ENCODE measurements at places on chromosomes 11 and 22.

DNA sequence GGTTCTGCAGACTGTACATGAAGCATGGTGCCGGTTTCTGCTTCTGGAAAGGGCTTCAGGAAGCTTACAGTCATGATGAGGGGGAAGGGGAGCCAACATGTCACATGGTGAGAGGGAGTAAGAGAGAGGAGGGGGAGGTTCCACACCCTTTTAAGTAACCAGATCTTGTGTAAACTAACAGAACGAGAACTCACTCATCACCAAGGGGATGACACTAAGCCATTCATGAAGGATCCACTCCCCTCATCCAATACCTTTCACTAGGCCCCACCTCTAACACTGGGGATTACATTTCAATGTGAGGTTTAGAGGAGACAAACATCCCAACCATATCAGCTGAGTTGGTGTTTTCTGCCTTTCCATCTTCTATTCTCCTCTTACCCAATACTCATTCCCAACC is 83.5 kb downstream of the BDNF start:
- DNase-seq = no peak

GRCh38 chr11:69270941-69271340 is 23.0 kb upstream of the MYEOV start:
- no peak for DNase-seq

- no peak for DNase-seq
Observed at GRCh38 chr22:40326905-40327735, 19.2 kb upstream of the ADSL start.

GRCh38 chr11:70030412-70030811 is 47.7 kb upstream of the ANO1 start:
- no peak for DNase-seq

GRCh38 chr22:29758068-29758622 is 8.7 kb downstream of the ZMAT5 start:
- DNase-seq = no peak

- no peak for DNase-seq
Observed at GRCh38 chr22:37205046-37205445, 7.2 kb downstream of the SSTR3 start.

DNA sequence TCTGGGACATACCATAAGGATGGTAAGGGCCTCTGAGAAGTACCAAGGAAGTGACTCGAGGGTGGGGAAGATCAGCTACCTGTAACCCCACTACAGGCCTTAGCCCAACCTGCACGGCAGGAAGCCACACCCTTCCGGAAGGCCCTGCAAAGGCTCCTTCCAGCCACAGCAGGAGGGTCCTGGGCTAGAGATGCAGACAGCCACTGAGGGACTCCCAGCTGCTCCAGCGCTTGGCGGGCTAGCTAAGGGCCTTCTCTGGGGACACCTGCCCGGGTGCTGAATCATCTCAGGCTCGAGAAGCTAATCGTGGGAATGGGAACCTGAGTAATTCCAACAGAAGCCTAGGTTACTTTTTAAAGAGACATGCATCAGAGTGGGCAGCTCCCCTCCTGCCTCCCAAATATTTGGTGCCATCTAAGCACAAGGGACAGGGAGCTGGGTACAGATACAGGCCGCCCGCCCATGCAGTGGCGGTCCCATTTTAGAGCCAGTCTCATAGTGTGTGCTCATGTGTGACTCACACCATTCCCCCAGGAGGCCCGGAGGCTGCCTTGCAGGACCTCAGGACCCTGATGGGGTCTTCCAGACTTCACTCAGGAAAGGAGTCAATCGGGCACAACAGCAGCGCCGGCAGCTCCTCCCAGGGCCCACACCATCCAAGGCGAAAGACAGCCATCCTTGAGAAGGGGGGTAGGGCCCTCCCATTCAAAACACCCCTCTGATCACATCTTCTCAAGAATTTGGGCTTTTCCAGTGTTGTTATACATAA is 8.0 kb downstream of the MYH9 start:
- DNase-seq = no peak

DNA sequence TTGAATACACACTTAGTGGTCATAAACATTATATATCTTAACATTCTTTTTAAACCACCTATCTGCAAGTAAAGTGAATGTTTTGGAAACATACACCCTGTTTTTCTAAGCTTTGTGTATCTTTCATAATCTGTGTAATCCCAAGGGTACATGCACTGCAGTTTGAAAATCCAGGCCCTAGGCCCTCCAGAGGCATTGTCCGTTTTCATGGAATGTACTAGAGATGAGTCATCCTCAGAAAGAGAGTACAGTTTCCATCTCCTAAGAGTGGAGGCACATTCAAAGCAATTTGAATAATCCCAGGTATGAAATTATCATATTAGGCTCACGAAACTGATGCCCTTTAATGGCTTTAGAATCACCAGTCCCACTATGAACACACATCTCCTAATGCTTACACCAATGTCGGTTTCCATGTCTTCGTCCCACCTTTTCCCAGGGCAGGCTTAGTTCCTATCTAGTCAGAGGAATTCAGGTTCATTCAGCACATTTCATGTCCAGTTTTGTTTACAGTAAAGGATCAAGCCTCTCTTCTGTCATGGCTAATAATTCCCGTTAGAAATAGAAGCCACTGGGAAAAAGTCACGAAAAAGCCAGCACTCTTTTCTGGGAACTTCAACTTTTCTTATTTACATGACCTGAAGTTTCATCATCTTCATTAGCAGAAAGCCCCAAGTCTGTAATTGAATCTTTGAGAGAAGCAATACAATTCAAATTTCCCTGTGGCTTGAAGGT is 39.5 kb upstream of the CD44 start:
- no peak for DNase-seq

DNA sequence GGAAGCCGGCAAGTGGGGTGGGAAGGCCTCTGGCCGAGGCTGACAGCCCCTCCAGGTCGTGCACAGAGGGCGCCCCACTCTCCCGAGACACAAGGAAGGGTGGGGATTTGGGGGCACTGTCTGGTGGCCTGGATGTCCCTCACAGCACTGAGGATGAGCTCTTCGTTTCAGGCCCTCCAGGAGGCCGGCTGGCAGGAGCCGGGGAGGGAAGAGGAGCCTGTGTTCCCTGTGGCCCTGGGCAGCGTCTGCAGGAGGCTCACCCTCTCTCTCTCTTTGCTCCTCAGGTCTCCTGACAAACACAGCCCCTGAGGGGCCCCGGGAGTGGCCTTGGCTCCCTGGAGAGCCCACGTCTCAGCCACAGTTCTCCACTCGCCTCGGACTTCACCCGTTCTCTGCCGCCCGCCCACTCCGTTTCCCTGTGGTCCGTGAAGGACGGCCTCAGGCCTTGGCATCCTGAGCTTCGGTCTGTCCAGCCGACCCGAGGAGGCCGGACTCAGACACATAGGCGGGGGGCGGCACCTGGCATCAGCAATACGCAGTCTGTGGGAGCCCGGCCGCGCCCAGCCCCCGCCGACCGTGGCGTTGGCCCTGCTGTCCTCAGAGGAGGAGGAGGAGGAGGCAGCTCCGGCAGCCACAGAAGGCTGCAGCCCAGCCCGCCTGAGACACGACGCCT is 1078.0 kb downstream of the BRD1 start:
- no peak for DNase-seq

GRCh38 chr22:20781272-20781990 is 7.5 kb downstream of the SERPIND1 start:
- no peak for DNase-seq

GRCh38 chr11:37406651-37407050 is 808.6 kb upstream of the RAG2 start:
- DNase-seq = no peak

DNA sequence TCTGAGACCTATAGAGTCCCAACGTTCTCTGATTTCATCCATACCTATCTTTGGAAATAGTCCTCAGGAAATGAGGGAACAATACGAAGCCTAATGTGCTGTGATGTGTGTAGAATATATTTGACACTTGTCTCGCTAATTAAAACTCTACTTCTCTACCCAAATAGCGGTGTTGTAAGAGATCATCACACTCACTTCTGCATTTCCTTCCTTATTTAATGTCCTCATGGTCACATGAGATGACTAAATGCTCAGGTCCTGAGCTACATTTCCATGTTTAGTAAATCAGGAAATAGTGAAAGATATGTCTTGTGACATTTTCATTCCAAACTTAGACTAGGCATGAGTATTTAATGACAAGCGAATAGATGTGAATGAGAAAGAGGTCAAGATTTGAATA is 112.3 kb downstream of the MAML2 start:
- no peak for DNase-seq

GRCh38 chr11:65552388-65552951 is 5.7 kb downstream of the LTBP3 start:
- no peak for DNase-seq

DNA sequence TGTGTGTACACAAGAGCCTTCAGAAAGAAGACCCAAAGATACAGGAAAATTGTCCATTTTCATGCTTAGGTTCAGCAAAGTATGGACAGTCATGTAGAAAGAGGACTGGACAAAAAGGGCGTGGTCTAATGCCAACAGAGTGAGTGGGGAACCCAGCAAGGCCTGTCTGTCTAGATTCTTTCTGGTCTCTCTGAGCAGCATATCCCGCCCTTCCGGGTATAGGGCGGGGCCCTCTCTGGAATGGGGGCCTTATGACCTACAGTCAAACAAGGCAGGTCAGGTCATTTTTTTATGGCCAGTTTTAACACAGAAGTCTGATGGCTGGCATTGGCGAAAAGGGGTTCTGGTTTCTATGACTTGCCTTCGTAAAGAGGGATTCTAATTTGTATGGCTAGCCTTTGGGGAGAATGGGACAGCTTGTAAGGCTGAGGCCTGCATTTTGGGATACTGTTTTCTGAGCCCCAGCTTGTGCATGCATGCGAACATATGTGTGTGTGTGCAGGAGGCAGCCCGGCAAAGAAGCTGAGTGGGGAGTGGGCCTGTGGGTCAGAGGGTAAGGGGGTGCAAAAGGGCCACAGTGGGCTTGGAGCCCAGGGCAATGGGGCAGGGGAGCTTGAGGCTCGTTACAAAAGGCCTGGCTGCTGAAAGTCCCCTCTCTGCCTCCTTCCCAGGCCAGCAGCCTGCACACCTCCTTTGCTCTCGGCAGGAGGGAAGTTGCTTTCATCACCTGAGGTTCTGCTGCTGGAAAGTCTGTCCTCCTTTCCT is 130.5 kb upstream of the B3GAT1 start:
- no peak for DNase-seq

GRCh38 chr11:116989184-116989583 is 109.0 kb downstream of the SIK3 start:
- DNase-seq = no peak

DNA sequence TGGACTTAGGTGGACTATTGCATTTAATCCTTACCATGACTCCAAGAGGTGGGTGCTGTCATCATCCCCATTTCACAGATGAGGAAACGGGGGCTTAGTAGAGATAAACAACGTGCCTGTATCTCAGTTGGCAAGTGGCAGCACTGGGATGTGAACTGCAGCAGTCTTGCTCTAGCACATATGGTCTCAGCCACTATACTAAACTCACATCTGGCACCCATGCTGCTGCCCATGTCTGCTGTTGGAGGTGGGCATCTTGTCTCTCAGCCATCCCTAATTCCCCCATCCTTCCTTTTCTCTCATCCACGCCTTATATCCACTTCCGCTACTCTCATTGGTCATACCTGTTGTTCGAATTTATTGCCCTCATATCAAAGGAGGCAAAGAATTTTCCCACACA is 3.8 kb downstream of the PRG3 start:
- no peak for DNase-seq

- no peak for DNase-seq
Observed at GRCh38 chr11:110076371-110076965, 16.7 kb upstream of the ZC3H12C start.

DNA sequence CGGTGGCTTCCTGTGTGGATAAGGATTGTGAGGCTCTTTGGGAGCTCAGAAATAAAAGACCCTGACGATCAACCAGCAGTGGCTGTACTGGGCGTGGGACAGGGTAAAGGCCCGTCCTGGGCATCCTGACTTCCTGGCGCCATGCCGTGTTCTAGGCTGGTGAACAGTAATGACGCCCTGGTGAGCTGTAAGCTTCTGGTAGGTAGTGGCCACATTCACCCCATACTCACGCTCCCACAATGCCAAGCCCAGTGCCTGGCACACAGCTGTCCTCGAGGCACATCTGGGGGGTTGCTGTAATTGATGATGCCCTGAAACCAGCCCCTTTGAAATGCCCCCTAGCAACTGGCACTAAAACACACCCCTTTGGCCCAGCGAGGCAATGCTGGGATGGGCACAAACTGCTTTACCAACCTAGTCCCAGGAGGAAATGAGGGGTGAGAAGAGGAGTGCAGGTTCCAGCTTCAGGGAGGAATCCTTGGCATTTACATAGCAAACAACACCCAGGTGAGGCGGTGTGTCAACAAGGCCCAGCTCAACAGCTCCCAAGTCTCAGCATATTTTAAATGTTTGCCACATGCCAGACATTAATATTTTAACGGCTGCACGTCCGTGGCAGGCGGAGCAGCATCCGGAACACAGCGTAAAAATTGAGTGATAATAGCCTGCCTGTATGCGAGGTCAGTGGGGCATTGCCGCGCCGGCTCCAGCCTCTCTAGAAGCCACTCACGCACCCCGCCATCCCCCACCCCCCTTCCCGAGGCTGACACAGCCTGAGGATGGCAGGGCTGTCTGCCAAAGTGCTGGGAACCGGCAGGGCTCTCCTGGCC is 79.3 kb downstream of the DSCAML1 start:
- DNase-seq = peak; percentile 90

DNA sequence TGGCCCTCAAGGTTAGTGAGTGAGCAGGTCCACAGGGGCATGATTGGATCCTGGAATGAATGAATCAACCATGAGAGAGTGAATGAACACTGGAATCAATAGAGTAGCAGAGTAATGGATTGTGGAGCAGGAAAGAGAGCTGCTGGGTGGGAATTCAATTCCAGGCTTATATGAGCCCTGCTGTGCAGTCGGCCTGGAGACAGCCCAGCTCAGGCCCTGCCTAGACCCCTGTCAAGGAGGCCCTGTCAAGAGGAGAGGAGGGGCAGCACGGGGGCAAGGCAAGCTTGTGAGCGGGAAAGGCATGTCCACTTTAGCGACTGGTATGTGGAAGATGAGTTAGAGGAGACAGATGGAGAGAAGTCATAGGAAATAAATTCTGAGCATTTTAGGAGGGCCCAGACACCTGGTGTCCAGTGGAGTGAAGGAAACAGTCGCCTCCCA is 1.3 kb upstream of the FOLR1 start:
- DNase-seq = no peak

- DNase-seq = no peak
Observed at GRCh38 chr22:27259433-27259832, 542.1 kb downstream of the MN1 start.

- peak; percentile 11 for DNase-seq
Observed at GRCh38 chr11:117045956-117046355, 52.3 kb downstream of the SIK3 start.

DNA sequence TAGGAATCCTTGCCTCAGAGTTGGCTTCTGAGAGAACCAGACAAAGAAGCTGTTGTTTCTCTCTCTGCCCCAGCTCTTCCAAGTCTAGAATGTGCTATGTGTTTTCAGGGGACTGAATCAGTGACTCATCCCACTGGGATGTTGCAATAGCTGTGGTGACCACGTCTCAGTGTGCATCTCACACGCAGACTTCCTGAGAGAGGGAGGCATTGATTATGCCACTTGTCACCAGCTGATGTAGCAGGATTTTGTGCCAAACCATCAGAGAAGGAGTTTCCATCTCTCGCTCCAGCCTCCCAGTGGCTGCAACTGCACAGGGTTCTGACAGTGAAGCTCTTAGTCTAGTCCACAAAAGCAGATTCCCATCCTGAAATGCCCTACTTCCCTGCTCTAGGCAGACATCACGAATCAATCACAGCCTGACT is 455.8 kb downstream of the MIAT start:
- peak; percentile 48 for DNase-seq

GRCh38 chr11:23555085-23555484 is 694.8 kb upstream of the CCDC179 start:
- DNase-seq = no peak

Measured in anterior cingulate cortex (tissue), 58 donors.